Stomach (tissue), 19 donors: ENCODE measurements at places on chromosomes 1 and 21. TPM values are rescaled to one million over a fixed set of nuclear protein-coding genes. Genes with fewer than 3 reads are reported as not detected.
A peak's percentile ranks its signal among the peaks of the same experiment; 100 is the strongest.

- no peak for DNase-seq
Measured at GRCh38 chr1:218401441-218401997, 56.4 kb downstream of the TGFB2 start.

DNA sequence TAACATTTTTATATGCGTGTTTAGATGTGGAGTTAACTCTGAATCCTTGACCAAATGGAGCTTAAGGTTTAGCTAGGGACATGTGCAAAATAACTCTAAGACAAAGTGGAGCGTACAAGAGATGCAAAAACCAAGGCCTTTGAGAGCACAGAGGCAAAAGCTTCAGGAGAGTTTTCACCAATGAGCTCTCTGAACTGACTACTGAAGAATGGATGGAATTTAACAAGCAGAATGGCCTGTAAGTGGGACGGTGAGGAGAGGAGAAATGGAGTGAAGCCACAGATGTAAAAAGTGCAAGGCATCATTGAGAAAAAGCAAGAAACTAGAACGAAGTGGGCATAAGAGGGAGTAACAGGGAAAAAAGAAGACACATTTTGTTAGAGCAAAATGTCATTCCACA, 260.0 kb downstream of the RGS7 start:
- no peak for DNase-seq

GRCh38 chr1:1019122-1019999, 559 bp upstream of the AGRN start:
- DNase-seq: peak; percentile 88

GRCh38 chr1:85838238-85838637, 130.0 kb upstream of the ZNHIT6 start:
- no peak for DNase-seq

VHLL gene
- polyA plus RNA-seq: not detected

DNA sequence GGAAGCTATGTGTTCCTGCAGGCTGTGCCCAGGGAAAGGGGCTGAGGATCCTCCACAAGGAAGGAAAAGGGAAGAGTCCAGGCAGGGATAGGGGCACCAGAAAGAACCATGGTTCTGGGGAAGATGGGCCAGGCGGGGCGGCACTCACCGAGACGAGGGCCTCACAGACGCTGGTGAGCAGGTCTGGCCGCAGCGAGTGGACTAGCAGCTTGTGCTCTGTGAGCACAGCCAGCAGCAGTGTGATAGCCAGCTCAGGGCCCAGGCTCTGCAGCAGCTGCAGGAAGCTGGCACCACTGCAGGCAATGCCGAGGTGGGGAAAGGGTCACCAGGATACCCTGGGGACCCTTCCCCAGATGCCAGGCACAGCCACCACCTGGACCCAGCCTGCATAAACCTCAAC, 5.8 kb downstream of the DENND4B start:
- no peak for DNase-seq

OR2G6 gene
- polyA plus RNA-seq: not detected

GRCh38 chr1:54861070-54861761, 25.8 kb downstream of the DHCR24 start:
- DNase-seq: no peak

DYRK1A gene
- 16.3 TPM for polyA plus RNA-seq

CRYAA gene
- not detected for polyA plus RNA-seq

GRCh38 chr1:226447932-226448665, 40.2 kb upstream of the PARP1 start:
- no peak for DNase-seq

OR2L8 gene
- polyA plus RNA-seq: not detected

SPRR2E gene
- polyA plus RNA-seq: not detected

TTC13 gene
- polyA plus RNA-seq: 2.1 TPM

HORMAD1 gene
- polyA plus RNA-seq: 0.13 TPM

GRCh38 chr1:28644494-28644893, 1.6 kb upstream of the TAF12 start:
- no peak for DNase-seq

GRCh38 chr21:33567914-33568313, 20.6 kb downstream of the DONSON start:
- DNase-seq: no peak

GRCh38 chr1:27960762-27961645, 1.2 kb downstream of the XKR8 start:
- no peak for DNase-seq

KHDC4 gene
- 4.9 TPM for polyA plus RNA-seq

- no peak for DNase-seq
Measured at GRCh38 chr1:179996099-179996498, 41.5 kb downstream of the CEP350 start.

CIART gene
- 4.0 TPM for polyA plus RNA-seq
